Stimulated activated CD8-positive, alpha-beta memory T cell treated with anti-CD3 and anti-CD28 coated beads, Interleukin-7, amount 100 ng/mL, for 1 hour (primary cell): ENCODE measurements at places on chromosomes 5 and 9.

GRCh38 chr9:131407717-131408195 is 13.9 kb downstream of the PRRC2B start:
- DNase-seq = no peak

GRCh38 chr9:110975278-110975677 is 63.0 kb downstream of the LPAR1 start:
- DNase-seq = no peak

- no peak for DNase-seq
These were observed 294.9 kb downstream of the MED10 start for GRCh38 chr5:6083311-6083978.

DNA sequence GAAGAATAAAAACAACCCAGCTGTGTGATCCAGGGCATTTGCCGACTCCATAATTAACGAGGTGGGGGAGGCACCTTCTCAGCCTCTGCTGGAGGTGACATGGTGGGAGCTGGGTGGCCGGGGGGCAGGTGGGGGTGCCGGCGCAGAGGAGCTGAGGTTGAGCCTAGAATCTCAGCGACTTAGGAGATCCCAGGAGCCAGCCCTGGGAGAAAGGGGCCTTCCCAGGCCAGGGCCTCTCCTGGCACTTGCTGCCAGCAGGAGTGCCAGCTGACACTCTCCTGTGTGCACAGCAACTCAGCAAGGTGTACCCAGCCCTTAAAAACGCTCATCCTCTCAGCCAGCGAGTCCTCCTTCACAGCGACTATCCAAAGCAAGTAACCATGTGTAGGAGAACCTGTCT is 62.8 kb upstream of the FCN1 start:
- DNase-seq = no peak

DNA sequence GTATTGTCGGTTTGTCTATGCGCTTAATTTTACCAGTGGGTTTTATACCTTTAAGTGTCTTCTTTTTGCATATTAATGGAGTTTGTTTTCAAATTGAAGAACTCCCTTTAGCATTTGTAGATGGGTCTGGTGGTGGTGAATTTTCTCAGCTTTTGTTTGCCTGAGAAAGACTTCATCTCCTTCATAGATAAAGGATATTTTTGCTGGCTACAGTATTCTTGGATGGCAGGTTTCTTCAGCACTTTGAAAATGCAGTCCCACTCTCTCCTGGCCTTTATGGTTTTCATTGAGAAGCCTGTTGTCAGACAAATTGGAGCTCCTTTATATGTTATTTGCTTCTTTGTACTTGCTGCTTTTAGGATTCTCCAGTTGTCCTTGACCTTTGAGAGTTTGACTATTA is 142.1 kb downstream of the RAB3C start:
- no peak for DNase-seq

GRCh38 chr5:134122530-134122929 is 8.0 kb downstream of the TCF7 start:
- DNase-seq = no peak

DNA sequence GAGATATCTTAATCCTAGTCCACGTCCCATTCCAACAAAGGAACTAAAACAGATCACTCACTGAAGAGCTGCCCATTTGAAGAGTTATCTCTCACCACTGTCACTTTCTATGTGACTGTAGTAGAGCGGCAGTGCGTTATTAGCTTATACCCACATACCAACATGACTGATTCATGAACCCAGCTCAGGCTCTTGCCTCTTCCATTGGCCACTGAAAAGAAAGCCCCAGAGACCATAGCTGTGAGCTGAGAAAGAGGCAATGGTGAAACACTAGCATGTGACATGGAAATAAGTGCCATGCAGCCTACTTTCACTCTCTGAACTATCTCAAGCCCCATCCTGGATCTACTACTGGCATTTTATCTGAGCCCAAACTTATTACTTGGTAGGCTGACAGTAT is 151.7 kb upstream of the MOCS2 start:
- no peak for DNase-seq

DNA sequence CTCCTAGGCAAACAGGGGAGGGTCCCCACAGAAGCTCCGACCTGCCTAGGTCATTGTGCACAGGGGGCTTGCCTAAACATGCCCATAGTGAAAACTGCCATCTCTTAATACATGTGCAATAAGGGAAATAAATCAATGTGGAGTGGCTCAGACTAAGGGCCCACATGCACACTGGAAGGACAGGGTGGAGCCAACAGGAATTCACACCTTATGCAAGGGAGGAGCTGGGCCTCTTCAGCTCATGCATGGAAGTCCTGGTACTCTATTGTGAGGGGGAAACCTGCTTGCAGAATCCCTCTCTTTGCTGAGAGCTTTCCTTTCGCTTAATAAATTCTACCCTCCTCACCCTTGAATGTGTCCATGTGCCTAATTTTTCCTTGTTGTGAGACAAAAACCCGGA is 815.8 kb downstream of the EFNA5 start:
- DNase-seq = no peak

DNA sequence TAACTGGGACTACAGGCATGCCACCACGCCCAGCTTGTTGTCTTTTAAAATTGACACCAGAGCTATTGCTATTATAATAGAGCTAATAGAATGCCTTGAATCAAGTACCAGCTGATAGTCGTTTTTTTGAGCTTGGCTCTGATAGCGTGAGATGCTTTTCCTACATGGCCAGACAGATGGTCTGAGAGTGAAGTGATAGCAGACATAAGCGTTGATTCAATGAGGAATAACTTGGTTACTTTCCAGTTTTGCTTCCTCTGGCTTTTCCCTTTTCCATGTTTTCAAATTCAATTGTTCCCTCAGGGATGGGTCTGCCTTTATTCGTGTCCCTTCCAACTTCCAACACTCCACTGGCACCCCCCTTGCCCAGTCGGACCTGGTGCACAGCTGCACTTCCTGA is 15.4 kb downstream of the AGXT2 start:
- no peak for DNase-seq

DNA sequence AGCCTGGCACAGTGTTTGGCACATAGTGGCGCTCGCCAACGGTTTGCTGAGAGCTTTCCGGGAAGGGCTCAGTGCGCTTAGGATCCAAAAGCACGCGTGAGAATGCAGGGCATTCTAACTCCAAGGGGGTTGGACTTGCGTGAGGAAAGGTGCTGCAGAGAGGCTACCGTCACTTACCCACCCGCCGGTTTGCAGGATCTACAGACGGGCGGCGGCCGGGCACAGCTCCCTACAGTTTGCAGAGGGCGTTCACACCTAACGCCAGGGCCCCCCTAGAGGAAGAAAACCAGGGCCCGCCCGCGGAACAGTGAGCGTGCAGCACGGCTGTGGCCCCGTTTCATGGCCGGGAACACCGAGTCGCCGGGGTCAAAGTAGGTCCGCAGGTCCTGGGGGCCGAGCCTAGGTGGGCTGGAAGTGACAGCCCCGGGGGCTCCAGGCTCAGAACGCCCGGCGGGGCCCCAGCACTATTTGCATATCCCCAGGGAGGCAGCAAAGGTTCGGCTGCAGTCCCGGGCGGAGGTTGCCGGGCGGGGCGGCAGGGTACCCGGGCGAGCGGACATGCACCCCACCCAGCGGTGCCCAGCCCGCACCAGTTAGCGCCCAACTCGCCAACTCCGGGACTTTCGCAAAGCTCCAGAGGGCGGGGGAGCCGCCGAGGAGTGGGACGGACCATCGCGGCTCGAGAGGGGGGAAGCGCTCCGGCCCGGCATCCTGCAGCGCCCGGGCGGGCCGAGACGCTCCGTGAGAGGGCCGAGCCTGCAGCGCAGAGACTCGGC is 526 bp upstream of the GALNT10 start:
- peak; percentile 60 for DNase-seq

- no peak for DNase-seq
These were observed 2.3 kb downstream of the FAM221B start for GRCh38 chr9:35826071-35826701.

GRCh38 chr5:11281842-11282241 is 520.8 kb upstream of the DAP start:
- DNase-seq = no peak

DNA sequence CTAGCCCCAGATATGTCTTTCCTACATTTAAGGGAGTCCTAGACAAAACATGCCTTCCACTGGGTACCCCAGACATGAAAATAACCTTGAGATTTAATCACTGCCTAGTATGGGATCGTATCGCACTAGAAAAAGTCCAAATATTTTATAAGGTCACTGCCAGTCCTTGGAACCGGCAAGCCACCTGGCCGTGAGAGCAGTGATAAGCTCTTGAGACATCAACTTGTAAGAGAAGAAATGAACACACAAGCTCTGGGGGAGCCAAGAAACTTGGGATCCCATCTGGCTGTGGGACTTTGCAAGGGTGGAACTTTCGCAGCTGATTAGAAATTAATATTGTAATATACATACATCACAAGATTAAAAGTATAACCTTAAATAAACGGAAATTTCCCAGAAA is 21.5 kb downstream of the MYO10 start:
- no peak for DNase-seq

- no peak for DNase-seq
These were observed 1.0 kb downstream of the PTGS1 start for GRCh38 chr9:122371846-122372245.

- no peak for DNase-seq
These were observed at the start of gene TUSC1 for GRCh38 chr9:25678147-25678666. Gene TUSC1, minus strand, starts transcription at chr9:25678444. Its CDS starts 132 bp downstream, at chr9:25678312.

DNA sequence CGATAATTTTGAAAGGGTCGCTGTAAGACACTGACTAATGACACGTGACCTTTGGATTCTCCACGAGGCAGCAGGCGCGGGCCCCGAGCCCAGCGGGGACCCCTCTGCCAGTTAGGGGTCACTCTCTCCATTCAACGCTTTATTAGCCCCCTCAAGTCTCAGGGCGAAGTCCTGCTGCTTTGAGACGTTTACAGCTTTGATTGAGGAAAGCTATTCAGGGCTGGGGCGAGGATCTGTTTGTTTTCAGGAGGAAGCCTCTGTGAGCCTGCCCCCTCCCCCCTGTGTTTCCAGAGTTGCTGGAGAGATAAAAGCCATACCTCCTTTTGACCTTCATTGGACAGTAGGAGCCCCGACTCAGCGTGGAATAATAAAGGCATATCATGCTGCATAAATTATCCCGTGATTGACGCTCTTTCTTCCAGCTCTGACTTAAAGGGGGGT is 31.4 kb upstream of the MSX2 start:
- DNase-seq = no peak

DNA sequence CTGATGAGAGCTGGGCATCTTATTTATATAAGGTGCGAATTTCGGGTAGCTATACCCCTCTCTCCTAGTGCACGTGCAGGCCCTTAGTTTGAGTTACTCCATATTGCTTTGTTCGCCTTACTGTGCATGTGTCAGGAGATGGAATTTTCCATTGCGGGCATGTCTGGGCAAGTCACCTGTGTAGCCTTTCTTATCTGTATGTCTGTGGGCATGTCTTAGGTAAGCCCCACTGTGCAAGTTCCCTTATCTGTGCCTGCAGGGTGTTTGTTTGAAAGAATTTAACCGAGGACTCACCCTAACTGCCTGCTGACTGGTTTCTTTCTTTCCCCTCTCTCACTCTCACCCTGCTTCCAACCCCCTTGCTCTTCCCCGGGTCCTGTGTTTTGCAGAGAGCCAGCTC is 140.7 kb upstream of the RANBP3L start:
- DNase-seq = no peak

- no peak for DNase-seq
These were observed 66.2 kb downstream of the ACTBL2 start for GRCh38 chr5:57416278-57416994.
